ENCODE measurements at places on chromosomes 2 and 18.

GRCh38 chr2:19580830-19581229, 222.4 kb upstream of the OSR1 start:
- DNase-seq = no peak

DNA sequence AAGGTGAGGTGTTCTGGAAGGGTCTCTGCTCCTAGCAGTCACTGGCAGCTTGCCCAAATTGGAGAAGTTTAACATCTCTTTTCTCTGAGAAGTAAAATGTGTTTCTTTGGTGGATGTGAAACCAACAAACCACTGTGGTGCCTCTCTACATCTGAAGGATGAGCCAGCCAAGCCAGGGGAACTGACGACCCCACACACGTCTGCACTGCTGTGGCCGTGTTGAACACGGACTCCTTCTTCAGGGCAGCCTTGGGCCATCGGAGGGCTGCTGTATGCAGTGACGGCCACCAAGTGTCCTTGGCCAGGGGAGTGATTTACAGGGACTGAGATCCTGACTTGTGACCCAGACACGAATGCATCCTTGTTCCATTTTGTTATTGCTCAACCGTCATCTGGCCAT, 207.8 kb downstream of the ACKR3 start:
- no peak for DNase-seq

DNA sequence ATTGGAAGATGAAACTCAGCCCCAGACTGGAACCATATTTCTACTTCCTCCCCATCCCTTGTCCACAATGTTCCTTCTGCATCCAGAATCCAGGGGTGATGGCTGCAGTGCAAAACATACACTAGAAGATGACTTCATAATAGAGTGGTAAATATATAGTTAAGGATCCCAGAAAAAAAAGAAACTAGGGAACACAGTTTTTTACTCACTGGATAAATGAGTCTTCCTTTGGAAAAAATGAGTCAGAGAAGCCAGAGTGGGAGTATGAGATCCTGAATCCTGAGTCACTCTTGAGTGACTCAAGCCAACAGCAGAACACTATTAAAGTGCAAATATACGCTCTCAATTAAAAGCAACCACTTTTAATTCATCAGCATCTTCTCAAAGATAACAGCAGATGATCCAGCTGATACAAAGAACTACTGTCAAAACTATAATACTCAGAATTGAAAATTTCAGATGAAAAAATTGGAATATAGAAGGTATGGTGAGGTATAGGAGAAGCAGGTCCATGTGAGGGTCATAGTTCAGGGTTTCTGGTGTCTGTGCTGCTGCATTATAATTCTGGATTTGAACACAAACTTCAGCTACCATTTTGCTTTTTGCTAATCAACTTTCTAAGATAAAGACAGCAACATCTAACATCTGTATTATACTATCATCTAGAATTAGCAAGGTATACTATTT, 987.2 kb upstream of the CDH2 start:
- DNase-seq = no peak

GRCh38 chr2:82994151-82994550, 1464.9 kb downstream of the SUCLG1 start:
- no peak for DNase-seq

DNA sequence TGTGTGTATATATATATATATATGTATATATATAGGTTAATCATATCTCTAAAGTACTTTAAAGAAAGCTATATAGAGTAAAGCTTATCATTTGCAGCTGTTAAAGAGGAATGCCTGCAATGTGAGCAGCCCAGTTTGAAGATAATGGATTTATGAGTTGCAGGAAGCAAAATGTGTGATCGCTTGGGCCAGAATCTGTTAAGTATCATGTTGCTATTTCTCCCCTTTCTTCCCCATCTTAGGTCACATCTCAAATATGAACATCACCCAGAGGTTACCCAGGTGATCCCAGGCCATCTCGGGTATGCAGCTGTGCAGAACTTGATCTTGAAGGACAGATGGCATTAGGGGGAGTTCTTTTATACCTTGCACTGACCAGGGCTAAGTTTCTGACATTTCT, 316.5 kb downstream of the MTX2 start:
- DNase-seq = no peak

- DNase-seq = no peak
Observed at GRCh38 chr2:98615481-98615880, 7.1 kb downstream of the UNC50 start.

GRCh38 chr18:76564655-76565237, 69.7 kb upstream of the ZNF516 start:
- DNase-seq = no peak

DNA sequence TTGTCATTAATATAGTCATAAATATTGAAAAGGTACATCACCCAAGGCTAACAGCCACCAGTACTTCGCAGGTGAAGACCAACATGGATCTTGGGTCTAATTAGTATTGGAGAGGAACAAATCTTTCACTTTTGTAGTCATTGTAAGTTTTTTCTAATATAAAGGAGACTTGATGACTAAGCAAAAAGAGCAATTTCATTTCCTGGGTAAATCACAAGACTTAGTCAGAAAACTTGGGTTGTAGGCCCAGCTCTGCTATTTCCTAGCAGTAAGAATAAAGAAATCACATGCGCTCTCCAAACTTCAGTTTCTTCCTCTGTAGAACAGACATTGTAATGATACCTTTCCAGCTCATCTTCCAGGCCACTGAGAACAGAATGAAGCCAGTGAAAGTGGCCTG, 40.9 kb downstream of the NRP2 start:
- no peak for DNase-seq

DNA sequence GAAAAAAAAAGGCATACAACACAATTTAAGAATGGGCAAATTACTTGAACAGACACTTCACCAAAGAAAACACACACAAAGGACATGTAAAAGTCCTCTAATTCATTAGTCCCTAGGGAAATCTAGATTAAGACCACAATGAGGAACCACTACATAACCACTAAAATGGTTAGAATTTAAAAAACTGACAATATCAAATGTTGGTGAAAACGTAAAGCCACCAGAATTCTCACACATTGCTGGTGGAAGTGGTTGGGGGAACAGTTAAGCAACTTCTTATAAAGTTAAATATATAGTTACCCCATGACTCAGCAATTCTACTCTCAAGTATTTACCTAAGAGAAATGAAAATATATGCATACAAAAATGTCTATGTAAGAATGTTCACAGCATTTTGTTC, 11.8 kb downstream of the RTN4 start:
- no peak for DNase-seq

DNA sequence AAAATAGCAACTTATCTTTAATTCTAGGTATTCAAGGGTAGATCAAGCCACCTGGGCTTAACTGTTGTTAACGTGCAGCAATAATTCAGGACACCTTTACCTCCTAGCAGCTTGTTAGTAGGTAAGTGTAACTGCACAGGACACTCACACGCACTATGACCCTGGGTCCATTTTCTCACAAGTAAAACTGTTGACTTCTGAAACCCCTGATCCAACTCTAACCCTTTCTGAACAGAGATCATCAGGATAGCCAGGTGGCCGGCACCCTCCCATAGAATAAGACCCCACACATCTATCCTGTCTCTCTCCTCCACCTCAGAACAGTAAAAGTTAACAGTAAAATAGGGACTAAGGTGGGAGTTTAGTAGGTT, 610 bp downstream of the SPC25 start:
- DNase-seq = no peak

GRCh38 chr2:143217512-143218115, 88.4 kb downstream of the ARHGAP15 start:
- DNase-seq = no peak

DNA sequence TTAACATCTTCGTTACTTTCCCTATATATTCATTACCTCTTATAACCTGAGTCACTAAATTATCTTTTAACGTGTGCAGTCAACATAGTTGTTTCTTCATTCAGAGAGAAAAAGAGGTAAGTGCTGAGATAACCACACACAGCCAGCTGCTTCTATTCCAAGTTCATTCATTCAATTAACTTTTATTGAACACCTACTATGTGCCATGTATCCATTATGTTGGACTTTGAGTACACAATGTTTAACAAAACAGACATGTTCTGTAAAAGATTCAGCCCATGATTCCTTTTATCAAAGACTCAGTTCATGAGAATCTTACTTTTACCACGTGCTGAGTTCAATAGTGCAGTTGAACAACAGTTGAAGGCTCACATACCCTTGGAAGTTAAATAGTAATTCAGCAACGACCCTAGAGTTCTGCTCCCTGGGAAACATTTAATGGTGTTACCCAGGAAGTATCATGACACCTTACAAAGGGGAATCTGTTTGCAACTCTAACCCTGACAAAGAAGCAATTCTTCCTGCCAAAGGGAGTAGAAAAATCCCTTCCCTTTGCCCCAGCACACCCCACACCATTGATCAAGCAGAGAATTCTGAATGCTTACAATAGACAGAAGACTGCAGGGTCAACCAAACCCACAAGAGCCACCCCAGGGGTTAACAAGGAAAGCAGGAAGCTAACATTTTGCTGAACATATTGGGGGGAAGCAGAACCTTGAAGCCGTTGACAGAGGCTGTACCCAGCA, 595.8 kb downstream of the STK39 start:
- DNase-seq = no peak

GRCh38 chr2:63893163-63893562, 51.5 kb downstream of the UGP2 start:
- DNase-seq = no peak

DNA sequence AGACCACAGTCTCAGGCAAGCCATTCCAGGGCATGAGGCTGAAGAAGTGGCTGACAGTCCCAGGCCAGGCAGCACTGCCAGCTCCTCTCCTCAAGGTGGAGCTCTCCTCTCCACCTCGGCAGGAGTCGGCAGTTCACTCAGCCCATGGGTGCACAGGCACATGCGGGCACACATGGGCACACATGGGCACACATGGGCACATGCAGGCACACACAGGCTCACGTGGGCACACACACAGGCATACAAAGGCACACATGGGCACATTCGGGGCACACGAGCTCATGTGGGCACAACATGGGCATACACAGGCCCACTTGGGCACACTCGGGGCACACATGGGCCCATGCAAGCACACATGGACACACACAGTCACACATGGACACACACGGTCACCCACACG, 65.3 kb upstream of the TAF1B start:
- DNase-seq = no peak

DNA sequence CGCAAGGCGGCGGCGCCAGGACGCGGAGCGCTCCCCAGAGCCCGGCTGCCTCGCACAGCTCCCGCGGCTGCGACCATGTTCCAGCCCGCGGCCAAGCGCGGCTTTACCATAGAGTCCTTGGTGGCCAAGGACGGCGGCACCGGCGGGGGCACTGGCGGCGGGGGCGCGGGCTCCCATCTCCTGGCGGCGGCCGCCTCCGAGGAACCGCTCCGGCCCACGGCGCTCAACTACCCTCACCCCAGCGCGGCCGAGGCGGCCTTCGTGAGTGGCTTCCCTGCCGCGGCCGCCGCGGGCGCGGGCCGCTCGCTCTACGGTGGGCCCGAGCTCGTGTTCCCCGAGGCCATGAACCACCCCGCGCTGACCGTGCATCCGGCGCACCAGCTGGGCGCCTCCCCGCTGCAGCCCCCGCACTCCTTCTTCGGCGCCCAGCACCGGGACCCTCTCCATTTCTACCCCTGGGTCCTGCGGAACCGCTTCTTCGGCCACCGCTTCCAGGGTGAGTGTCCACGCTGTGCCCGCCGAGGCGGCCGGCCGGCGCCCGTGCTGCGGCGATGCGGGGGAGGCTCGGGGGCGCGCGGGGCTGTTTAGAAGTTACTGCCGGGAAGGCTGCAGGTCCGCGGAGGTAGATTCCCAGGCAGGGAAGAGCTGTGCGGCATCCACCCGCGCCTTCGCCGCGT, 696 bp downstream of the EMX1 start:
- no peak for DNase-seq

GRCh38 chr2:42865884-42866881, 73.8 kb upstream of the HAAO start:
- DNase-seq = no peak

GRCh38 chr18:34873986-34874580, 164.0 kb downstream of the DTNA start:
- no peak for DNase-seq

GRCh38 chr2:131039908-131040660, 53.2 kb downstream of the FAM168B start:
- DNase-seq = peak; percentile 20

GRCh38 chr2:237154082-237154638, 68.5 kb downstream of the COPS8 start:
- peak; percentile 64 for DNase-seq

Measured in CD4-positive, alpha-beta T cell treated with Interleukin-1 beta for 1 hour (primary cell).